NCI-H1436 (cell line): ENCODE measurements at places on chromosomes 3 and 15.

- no peak for DNase-seq
Observed at GRCh38 chr3:162892921-162893793, 1396.5 kb downstream of the OTOL1 start.

DNA sequence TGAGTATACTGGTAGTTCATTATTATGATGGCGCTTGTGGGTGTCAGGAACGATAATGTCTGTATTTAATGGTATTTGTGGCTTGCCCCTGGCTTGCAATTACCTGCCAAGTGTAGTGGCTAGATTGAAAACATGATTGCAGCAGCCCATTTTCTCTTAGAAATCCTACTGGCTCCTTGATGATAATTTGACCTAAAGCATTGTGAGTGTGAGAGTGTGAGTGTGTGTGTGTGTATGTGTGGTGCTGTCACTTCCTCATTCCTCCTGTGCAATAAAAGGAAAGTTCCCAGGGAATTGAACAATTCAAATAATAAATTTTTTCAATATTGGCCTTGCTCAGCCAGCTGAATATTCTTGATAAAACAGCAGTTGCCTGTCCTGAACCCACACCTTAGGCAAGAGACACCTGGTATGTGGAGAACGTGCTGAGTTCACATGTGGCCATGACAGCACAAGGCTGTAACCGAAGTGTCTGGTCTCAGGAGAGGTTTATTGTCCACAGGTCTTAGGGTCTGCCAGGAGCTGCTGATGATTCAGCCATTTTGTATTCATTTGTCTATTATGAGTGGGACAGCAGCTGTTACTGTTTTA lies 193.3 kb downstream of the CD47 start:
- DNase-seq: peak; percentile 36

DNA sequence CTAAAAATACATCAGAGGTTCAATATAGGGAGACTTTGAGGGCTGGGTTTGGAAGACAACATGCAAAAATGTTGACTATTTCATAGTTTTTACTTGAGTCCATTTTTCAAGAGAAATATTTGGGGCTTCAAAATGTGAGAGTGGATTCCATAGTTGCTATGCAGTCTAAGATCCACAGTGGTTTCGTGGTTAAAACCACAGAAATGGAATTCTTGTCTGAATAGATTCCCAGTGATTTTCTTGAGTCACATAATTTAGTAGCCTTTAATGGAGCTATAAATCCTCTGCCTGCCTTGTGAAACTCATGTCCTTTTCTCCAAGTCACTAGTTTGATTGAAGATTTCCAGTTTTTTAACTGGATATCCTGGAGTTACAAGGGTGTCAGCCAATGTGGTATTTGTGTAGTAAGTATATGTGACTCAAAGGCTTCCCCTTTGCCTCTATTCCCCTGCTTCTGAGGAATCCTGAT lies 94.7 kb upstream of the RBMS3 start:
- no peak for DNase-seq

DNA sequence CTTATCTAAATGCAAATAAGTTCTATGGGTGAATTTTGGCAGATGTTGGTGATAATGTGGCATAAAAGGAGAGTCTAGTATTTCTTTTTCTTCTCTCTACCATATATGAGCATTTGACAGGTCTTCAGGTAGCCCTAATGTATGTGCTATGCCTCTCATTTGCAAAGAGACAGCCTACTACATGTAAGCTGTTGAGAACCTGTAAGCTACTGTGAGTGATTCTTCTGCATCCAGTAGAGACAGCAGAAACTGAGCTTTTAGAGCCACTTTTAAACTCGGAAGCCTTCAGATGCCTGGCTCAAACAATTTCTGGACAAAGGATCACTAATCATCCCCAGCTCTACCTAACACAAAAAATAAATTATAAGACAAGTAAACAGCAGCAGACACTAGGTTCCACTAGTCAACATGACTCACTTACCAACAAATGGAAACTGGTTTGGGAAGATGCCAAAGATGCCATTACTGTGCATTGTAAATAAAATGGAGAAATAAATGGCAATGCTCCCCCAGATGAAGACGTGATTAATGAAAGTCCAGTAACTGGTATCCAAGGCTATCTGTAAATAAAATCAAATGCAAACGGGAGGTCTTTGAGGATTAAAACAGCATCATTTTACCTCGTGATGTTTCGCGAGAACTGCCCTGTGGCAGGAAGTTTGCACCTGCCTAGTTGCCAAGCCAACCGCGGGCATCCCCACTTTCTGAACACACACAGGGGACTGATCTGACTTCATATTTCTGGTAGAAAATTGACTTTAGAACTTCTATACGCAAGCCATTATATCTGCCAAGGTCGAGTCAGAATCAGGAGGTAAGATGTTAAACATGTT lies 245.3 kb downstream of the DTWD1 start:
- DNase-seq: no peak

GRCh38 chr3:187150599-187150998 lies 11.3 kb upstream of the RPL39L start:
- DNase-seq: peak; percentile 18

- no peak for DNase-seq
Observed at GRCh38 chr3:20809356-20809755, 623.4 kb upstream of the SGO1 start.

- peak; percentile 41 for DNase-seq
Observed at GRCh38 chr3:177460047-177460446, 262.8 kb upstream of the TBL1XR1 start.

DNA sequence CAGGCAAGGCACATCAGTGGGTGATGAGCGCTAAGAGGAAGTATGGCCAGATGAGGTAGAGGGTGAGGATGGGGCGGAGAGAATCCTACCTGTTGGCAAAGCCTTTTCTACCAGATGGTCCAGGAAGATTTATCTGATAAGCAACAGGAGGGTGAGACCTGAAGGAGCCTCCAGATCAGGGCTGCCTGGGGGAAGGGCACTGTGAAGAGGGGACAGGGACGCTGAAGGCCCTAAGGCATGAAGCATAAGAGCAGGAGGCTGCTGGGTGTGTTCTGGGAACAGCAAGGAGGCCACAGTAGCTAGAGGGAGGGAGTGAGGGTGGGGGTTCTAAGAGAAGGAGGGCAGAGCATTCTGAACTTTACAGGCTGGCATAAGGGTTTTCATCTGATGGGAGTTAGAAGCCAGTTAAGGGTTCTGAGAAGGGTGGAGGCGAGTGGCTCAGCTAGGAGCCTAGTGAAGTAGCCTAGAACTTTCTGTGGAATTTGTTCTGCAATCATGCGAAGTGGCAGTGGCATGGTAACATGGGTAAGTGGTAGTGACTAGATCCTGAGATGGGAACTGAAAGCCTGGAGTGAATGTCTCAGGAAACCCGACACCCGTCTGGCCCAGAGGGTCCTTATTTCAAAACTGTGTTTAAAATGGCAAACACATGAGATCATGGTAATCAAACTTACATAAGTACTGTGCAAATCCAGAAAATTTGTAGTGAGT lies 29.9 kb downstream of the CGNL1 start:
- no peak for DNase-seq

DNA sequence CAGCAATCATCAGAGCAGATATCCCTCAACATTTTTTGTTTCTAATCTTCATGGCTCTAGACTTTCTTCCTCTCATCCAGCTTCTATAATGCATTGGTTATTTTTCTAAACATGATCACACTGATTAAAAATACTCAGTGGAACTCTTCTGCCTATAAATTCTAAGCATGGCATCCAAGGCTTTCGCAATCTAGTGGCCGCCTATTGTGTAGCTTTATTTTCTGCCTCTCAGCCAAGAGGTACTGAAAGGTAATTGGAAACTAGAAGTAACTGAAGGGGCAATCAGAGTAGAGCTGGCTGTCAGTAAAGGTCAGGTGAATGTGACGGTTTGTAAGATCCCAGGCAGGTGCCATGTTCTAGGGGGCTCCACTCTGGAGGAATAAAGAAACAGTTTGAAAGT lies 33.4 kb downstream of the OXSM start:
- DNase-seq: no peak

DNA sequence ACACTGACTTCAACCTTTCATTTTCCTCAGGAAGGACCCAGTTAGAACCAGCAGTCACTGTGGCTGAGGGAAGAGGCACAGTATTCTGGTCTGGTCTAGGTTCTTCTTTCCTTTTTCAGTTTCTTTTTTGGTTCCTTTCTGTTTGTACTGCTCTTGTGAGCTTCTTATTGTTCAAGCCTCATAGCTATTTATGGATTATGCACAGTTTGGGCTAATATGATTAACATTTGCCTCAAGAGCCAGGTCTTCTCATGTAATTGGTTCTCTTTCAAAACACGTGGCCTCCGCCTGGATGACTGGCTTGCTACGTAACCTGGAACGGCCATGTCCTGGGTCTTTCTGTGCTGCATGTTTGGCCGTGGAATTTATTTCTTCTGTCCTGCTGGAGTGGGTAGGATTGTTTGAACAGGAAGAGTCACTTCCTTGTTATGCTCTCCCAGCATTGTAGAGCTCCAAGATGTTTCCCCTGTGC lies 43.3 kb downstream of the RBMS3 start:
- no peak for DNase-seq

DNA sequence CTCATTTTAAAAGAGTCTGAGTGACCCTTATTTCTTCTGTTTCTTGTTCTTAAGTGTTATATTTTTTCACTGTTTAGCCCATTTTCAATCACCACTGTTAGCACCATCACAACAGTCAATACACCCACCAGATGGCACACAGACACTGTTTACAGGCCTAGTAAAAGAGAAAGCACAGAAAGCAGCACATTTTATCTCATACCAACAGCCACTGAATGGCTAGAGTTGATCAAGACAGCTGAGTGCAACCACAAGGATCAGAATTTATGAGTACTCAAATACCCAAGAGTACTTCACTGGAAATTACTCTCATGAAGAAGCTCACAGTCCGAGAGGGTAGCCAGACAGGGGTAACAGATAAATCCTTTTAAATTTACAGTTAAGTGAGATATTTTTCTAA lies 127.0 kb downstream of the TFDP2 start:
- DNase-seq: no peak

DNA sequence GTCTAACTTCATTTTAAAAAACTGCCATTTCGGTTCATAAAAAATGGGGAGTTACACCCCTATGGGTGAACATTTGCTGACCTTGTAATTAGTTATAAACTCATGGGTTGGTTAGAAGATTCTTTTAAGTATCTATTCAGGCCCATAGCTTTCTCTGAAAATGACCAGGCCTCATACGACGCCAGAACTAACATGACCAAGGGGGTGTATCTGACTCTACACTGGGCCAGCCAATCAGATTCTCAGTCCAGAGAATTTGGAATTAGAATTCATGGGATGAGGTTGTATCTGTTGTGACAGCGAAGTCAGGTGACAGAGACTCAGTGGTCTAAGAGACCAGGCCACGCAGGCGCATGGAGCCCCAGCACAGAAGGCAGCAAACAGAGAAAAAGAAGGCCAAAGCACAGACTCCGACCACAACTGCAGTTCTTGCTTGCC lies 981.4 kb downstream of the FHIT start:
- no peak for DNase-seq
